Naive thymus-derived CD8-positive, alpha-beta T cell (primary cell): ENCODE measurements at places on chromosomes 4 and X. TPM values are rescaled to one million over a fixed set of nuclear protein-coding genes. Genes with fewer than 3 reads are reported as not detected.

NLGN3 gene
- 3.1 TPM for total RNA-seq

DNA sequence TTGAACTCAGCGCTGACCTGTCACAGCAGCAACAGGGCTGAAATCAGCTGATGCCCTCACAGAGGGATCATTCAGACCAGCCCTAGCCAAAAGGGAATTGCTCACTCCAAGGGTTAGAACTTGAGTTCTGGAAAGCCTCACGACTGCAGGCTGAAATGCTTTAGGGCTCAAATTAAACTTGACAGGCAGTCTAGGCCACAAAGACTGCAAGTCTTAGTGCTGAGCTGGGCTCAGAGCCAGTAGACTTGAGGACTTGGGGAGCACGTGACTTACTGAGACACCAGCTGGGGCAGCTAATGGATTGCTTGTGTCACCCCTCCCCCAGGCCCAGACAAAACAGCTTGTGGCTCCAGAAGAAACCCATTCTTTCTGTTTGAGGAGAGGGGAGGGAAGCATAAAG, 119.0 kb upstream of the SLC6A14 start:
- H3K27me3 ChIP-seq: no peaks in the 10 kb centered on the region
- no peaks in the 10 kb centered on the region for H3K36me3 ChIP-seq
- H3K4me1 ChIP-seq: no peaks in the 10 kb centered on the region
- H3K27ac ChIP-seq: no peak overlapping the region
- DNase-seq: no peak

HTR2C gene
- total RNA-seq: not detected

GRCh38 chr4:77010841-77011354, 61.3 kb downstream of the SEPTIN11 start:
- H3K36me3 ChIP-seq: no peaks in the 10 kb centered on the region
- no peak for DNase-seq
- H3K4me1 ChIP-seq: peaks cover 49% of the 10 kb centered on the region
- no peaks in the 10 kb centered on the region for H3K27me3 ChIP-seq

GRCh38 chr4:47075262-47075661, 43.9 kb downstream of the GABRB1 start:
- H3K27ac ChIP-seq: no peak overlapping the region
- H3K4me3 ChIP-seq: no peak overlapping the region
- no peak for DNase-seq

- H3K27ac ChIP-seq: no peak overlapping the region
- no peak overlapping the region for H3K4me3 ChIP-seq
- H3K4me1 ChIP-seq: no peaks in the 10 kb centered on the region
- DNase-seq: no peak
- H3K27me3 ChIP-seq: no peaks in the 10 kb centered on the region
Measured at GRCh38 chr4:143502231-143502630, 11.3 kb upstream of the SMARCA5 start.

- no peak overlapping the region for H3K27ac ChIP-seq
- H3K27me3 ChIP-seq: no peaks in the 10 kb centered on the region
- H3K4me1 ChIP-seq: peaks cover 3% of the 10 kb centered on the region
- no peak overlapping the region for H3K4me3 ChIP-seq
- peaks cover 3% of the 10 kb centered on the region for H3K36me3 ChIP-seq
Measured at GRCh38 chr4:146330392-146330791, 116.1 kb downstream of the REELD1 start.

DNA sequence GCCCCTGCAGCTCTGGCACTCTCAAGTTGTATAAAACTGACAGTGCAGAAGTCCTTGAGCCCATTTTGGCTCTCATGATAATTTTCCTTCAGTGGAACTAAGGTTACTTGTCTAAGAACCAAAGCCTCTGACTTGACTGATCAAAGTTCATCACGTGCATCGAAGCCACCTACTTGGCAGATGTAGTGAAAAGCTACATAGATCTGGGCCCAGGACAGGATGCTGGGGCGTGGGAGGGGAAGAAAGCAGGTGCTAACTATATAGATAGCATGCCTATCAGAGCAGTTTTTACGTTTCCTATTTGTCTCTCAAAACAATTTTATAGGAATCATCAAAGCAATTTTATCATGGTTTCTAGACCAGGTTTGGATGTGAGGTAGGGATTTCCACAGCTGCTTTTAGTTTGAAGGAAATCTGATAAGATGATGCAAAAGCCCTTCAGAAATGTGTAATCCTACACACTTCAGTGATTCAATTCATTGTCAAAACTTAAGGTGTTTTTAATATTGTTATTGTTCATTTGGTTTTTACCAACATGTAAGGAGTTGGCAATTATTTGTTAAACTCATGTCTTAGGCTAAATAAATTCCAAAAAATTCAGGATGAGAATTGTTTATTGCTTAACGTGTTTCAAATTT, 1.2 kb upstream of the CD40LG start:
- peak overlapping the region; percentile 62 for H3K27ac ChIP-seq
- no peaks in the 10 kb centered on the region for H3K36me3 ChIP-seq
- peaks cover 48% of the 10 kb centered on the region for H3K4me1 ChIP-seq
- DNase-seq: peak; percentile 40

BTK gene
- total RNA-seq: 5.3 TPM

PLAC1 gene
- not detected for total RNA-seq

GRCh38 chr4:39759569-39759968, 61.6 kb downstream of the UBE2K start:
- H3K4me3 ChIP-seq: no peak overlapping the region
- no peak overlapping the region for H3K27ac ChIP-seq
- DNase-seq: no peak
- no peaks in the 10 kb centered on the region for H3K4me1 ChIP-seq
- peaks cover 77% of the 10 kb centered on the region for H3K36me3 ChIP-seq

DNA sequence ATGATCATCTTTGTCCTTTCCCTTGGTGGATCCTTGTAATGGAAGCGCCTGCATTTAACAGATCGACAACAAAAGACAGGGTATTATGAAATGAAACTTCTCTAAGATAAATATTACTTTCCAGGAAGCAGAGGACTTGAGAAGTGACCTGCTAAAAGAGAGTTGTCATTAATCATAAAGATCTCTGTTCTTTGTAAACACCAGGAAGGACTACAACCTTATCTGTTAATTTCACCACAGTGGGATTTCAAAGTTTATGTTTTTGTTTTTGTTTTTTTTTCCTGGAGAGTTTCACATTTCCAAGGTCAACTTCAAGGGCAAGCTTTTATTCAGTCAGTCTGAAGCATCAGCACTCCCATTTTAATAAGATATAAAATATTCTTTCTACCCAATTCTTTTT, 170.9 kb downstream of the RCHY1 start:
- H3K4me3 ChIP-seq: no peak overlapping the region
- no peak overlapping the region for H3K27ac ChIP-seq
- H3K27me3 ChIP-seq: peaks cover 4% of the 10 kb centered on the region
- no peaks in the 10 kb centered on the region for H3K36me3 ChIP-seq

DNA sequence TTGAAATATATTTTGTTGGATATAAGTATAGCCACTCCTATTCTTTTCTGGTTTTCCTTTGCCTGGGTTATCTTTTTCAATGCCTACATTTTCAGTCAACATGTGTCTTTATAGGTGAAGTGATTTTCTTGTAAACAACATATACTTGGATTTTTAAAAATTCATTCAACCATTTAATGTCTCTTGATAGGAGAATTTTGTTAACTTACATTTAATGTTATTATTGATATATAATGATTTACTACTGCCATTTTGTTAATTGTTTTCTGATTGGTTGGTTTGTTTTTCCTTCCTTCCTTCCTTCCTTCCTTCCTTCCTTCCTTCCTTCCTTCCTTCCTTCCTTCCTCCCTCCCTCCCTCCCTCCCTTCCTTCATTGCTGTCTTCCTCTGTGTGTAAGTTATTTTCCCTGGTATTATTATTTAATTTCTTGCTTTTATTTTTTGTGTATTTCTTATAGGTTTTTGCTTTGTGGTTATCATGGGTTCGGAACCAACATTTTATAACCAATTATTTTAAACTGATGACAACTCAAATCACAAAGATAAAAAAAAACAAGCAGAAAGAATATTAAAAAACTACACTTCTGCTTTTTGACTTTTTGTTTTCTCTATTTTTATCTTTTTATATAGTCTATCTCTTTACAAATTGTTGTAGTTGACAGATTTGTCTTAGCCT, 330.1 kb upstream of the GRID2 start:
- H3K4me1 ChIP-seq: no peaks in the 10 kb centered on the region
- no peaks in the 10 kb centered on the region for H3K36me3 ChIP-seq
- H3K27me3 ChIP-seq: no peaks in the 10 kb centered on the region
- DNase-seq: no peak

GRCh38 chr4:186458050-186458449, 97.3 kb downstream of the MTNR1A start:
- no peak overlapping the region for H3K4me3 ChIP-seq
- peaks cover 10% of the 10 kb centered on the region for H3K36me3 ChIP-seq
- H3K27ac ChIP-seq: no peak overlapping the region
- H3K27me3 ChIP-seq: peaks cover 10% of the 10 kb centered on the region
- no peaks in the 10 kb centered on the region for H3K4me1 ChIP-seq

- no peaks in the 10 kb centered on the region for H3K4me1 ChIP-seq
- no peaks in the 10 kb centered on the region for H3K27me3 ChIP-seq
- H3K4me3 ChIP-seq: no peak overlapping the region
- no peak for DNase-seq
Measured at GRCh38 chrX:129696463-129697155, 41.9 kb upstream of the APLN start.

MGARP gene
- total RNA-seq: not detected

DNA sequence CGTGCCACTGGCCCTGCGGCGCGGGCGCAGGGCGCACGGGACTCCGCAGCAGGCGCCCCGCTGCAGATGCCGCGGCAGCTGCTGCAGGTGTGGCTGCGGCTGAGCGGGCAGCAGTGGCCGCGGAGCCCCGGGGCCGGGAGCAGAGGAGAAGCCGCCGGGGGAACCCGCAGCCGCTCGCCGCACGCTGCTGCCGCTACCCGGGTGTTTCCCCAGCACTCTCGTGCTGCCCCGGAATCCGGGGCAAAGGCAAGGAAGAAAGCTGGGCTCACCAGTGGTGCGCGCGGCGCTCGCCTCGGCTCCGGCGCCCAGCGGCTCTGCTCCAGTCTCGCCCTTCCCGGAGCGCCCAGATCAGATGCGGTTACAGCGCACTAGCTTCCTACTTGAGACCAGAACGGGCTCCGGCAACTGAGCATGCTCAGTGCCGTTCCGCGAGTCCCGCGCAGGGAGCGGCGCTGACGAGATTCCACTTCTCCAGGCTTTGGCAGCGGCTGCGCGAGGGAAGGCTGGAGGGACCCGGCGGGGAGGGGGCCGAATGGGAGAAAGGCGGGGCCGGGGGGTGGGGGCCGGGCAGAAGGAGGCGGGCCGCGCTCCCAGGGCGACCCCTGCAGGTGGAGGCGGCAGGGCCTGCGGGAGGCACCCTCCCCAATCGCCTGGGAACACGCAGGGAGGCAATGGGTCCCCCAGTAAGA, at the start of gene APBB2:
TSS of gene APBB2 (minus strand) at position 407 of the 689 bp plus-strand sequence. CDS start 181,288 bp downstream, outside the sequence.
- peaks cover 31% of the 10 kb centered on the region for H3K4me1 ChIP-seq
- H3K36me3 ChIP-seq: no peaks in the 10 kb centered on the region
- no peak within 1 kb of the TSS for H3K27ac ChIP-seq
- H3K27me3 ChIP-seq: peaks cover 30% of the 10 kb centered on the region
- no peak for DNase-seq
- peak within 1 kb of the TSS; percentile 71 for H3K4me3 ChIP-seq

DNA sequence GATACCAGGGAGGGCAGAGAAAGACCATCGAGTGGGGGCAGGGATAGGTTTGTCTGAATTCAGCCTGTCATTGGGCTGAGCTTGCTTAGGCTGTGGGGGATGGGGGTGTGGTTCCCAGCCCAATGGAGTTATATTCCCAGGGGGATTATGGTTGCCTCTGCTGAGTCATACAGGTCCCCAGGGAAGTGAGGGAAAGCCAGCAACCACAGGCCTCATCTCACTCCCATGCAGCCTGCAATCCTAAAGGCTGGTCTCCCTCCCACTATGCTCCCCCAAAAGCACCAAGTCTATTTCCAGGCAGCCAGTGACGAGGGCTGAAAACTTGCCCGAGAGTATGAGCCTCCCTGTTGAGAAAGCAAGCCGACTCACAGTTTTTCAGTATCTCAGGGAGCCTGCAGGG, 39.3 kb downstream of the AFM start:
- no peaks in the 10 kb centered on the region for H3K4me1 ChIP-seq
- H3K36me3 ChIP-seq: no peaks in the 10 kb centered on the region
- H3K4me3 ChIP-seq: no peak overlapping the region

GRCh38 chr4:148288448-148288847, 153.8 kb downstream of the NR3C2 start:
- peaks cover 16% of the 10 kb centered on the region for H3K4me1 ChIP-seq
- H3K36me3 ChIP-seq: no peaks in the 10 kb centered on the region
- H3K27me3 ChIP-seq: no peaks in the 10 kb centered on the region
- no peak overlapping the region for H3K4me3 ChIP-seq

DNA sequence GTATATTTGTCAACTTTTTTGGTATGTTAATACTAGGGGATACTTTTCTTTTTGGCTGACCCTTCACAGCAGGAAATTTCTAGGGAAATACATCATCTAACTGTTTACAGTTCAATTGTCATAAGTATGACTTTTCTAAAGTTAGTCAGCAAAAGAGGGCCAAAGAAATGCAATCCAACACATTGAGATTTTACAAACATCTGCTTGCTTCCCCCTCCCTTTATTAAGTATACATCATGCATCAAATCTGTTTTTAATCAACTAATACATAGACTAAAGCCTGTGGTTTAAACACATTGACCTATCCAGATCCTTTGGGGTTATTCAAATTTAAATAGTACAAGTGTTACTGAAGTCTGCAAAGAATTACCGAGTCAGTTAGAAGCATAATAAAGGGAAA, 93.9 kb downstream of the MID1 start:
- H3K27me3 ChIP-seq: no peaks in the 10 kb centered on the region
- H3K27ac ChIP-seq: no peak overlapping the region
- no peaks in the 10 kb centered on the region for H3K36me3 ChIP-seq
- no peak for DNase-seq

DNA sequence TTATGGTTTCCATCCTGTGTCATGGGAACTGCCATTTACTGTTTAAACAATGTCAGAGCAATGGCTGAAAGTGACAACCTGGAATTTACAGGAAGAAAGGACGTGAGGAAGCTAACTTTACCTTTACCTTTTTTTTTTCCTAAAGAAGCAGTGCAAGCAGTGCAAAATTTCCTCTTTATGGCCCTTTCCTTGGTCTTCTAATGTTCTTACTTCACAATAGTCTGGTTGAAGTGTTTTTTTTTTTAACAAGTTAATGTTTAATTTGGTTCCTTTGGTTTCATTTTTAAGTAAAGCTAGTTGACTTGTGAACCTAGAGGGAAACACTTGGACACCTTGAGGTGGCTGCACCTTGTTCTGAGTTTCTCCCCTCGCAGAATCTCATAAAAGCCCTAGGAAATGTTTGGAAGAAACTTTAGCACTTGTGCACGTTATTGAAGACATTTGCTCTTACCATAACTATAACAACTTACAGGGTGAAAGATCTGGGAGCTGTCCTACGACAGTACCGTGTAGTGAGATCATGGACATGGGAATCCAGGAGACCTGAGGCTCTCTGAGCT, 1.8 kb downstream of the SGMS2 start:
- peaks cover 2% of the 10 kb centered on the region for H3K4me1 ChIP-seq
- no peaks in the 10 kb centered on the region for H3K36me3 ChIP-seq
- H3K4me3 ChIP-seq: no peak overlapping the region
- no peak overlapping the region for H3K27ac ChIP-seq
- DNase-seq: no peak

PPARGC1A gene
- not detected for total RNA-seq

- H3K4me1 ChIP-seq: no peaks in the 10 kb centered on the region
- H3K4me3 ChIP-seq: no peak overlapping the region
- no peak for DNase-seq
- H3K27me3 ChIP-seq: peaks cover 1% of the 10 kb centered on the region
- H3K27ac ChIP-seq: no peak overlapping the region
Measured at GRCh38 chrX:103099691-103100090, 6.7 kb upstream of the NXF3 start.
